ENCODE measurements at places on chromosomes 7 and 10. TPM values are rescaled to one million over a fixed set of nuclear protein-coding genes. Genes with fewer than 3 reads are reported as not detected.

- no peak for DNase-seq
These were observed 574 bp downstream of the MYL10 start for GRCh38 chr7:101628522-101628921.

The TAS2R4 gene
- total RNA-seq: 0.07 TPM

GRCh38 chr7:116740231-116740630 lies 68.2 kb downstream of the MET start:
- DNase-seq: no peak

DNA sequence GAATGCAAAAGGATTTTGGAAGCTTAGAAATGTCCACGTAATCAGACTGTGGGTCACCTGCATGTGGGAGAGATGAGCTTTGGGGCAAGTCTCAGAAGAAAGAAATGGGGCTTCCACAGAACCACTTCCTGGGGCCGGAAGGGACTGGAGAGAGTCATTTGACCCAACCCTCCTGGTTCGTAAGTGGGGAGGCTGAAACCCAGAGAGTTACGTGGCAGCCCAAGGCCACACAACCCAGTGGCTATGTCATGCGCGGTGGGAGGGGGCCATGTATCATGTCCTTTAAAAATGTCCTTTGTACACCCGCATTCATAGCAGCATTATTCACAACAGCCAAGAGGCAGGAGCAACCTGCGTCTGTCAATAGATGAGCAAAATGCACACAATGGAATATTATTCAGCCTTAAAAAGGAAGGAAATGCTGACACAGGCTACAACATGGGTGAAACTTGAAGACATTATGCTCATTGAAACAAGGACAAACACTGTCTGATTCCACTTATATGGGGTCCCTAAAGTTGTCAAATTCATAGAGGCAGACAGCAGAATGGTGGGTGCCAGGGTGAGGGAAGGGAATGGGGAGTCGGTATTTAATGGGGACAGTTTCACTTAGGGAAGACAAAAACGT lies 15.1 kb downstream of the CAMK2B start:
- DNase-seq: no peak

The SLC13A1 gene
- total RNA-seq: not detected

The HOXA10 gene
- total RNA-seq: 29.1 TPM

The PITRM1 gene
- total RNA-seq: 74.1 TPM

- DNase-seq: no peak
These were observed 270.0 kb downstream of the TRIL start for GRCh38 chr7:28688174-28688573.

The NEUROD6 gene
- total RNA-seq: not detected
